ENCODE measurements at places on chromosomes 1 and 21.

DNA sequence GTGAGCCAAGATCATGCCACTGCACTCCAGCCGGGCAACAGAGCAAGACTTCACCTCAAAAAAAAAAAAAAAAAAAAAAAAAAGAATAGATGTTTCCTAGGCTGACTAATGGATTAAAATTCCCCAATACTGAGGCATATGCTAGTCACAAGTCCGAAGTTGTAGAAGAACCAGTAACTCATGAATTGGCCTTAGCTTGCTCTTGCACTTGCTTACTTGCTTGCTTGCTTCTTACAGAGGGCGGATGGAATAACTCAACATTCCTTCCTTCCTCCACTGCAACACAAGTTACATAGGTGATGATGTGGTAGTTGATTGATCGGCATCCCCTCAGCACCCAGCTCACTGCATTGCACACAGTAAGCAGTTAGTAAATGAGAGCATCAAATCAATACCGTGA is 2.8 kb upstream of the TARS2 start:
- no peak for DNase-seq

DNA sequence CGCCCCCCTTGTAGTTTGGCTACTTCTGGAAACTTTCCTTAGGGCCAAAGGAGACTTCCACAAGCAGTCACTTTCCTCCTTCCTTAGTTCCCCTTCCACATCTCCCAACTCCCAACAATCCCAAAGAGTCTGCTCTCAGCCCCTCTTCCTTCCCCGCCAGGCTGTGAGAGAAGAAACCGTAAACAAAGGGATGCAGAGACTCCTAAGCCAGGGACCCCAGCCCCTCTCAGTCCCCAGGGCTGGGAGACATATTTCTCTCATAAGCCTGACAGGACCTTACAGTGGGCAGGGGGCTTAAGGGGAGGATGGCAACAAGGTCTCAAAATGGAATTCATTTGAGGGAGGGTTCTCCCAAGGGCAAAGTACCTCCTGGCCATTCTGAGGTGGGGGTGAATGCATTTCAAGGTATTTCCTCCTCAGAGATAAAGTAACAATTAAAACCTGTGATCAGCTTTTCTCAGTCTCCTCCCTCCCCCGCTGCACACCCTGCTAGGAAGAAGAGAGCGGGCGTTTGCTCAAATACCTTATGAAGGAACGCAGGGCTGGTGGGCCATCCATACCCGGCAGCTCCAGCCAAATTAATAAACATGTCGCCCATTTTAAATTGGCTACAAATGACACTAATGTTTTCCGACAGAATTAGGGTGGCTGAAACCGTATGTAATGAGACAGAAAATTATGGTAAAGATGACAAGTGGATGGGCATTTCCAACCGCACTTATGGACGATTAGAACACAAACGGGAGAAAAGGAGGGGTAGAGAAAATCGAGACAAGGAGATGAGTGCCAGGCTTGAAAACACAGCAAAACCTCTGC is 4.0 kb downstream of the BARHL2 start:
- DNase-seq = no peak

DNA sequence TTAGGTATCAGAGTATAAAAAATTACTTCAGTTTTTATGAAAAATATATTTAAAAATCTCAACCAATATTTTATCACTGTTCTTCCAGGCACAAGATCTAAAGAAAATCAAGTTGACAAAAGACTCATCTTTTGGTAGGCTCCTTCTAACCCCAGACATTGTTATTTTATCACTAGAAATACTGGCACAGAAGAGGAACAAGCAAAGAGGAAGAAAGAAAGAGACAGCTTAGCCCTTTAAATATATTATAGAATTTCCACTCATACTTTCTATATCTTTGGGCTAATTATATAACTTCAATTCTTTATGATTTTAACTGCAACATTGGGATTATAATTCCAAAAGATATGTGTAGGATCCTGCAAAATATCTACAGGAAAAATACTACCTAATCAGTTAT is 32.4 kb downstream of the SPTA1 start:
- DNase-seq = no peak

GRCh38 chr1:116724765-116725375 is 29.4 kb upstream of the CD2 start:
- DNase-seq = peak; percentile 41

DNA sequence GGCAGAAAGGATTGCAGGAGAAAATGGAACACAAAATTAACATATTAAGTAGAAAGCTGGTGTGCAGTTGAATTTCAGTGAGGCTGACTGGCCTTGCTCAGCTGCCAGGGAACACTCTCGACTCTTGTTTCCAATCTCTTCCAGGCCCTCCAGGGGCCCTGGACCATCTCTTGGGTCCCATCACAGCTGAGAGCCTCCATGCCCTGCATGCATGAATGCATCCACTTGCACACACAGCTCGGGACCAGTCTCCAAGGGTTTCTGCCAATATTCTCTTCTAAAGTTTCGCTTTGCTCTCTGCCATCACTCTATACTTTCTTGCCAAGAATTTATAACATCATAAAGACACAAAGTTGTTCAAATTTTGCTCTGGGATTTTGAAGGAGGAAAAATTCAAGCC is 200.3 kb downstream of the DSCAM start:
- no peak for DNase-seq

GRCh38 chr1:99548943-99549605 is 96.8 kb upstream of the PALMD start:
- DNase-seq = no peak

DNA sequence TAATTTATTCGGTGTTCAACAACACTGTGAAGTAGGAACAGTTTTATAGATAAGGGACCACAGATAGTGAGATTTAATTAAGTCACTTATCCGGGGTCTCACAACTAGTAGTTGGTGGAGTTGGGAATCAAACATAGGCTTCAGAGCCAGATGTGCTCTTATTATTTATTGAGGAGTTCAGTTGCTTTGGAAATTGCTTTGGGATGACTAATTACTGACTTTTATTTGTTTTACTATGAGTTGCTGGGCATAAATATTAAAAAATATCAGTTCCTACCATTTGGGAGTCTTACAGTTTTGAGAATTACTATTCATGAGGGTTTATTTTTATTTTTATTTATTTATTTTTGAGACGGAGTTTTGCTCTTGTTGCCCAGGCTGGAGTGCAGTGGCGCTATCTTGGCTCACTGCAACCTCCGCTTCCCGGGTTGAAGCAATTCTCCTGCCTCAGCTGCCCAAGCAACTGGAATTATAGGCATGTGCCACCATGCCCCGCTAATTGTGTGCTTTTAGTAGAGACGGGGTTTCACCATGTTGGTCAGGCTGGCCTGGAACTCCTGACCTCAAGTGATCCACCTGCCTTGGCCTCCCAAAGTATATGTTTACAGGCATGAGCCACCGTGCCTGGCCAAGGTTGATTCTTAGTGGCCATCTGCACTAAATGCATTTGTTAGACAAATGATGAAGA is 27.7 kb downstream of the THRAP3 start:
- DNase-seq = no peak

GRCh38 chr1:206684478-206685333 is at the start of gene MAPKAPK2:
MAPKAPK2 (plus strand) TSS chr1:206684905; CDS start chr1:206685230, 325 bp downstream.
- peak; percentile 87 for DNase-seq

GRCh38 chr1:186994897-186995296 is 166.1 kb downstream of the PLA2G4A start:
- no peak for DNase-seq

- DNase-seq = no peak
Observed at GRCh38 chr1:116544588-116545358, 26.1 kb downstream of the CD58 start.

- no peak for DNase-seq
Observed at GRCh38 chr21:46150073-46150472, 5.3 kb downstream of the FTCD start.

GRCh38 chr1:64842224-64842623 is 97.3 kb downstream of the RAVER2 start:
- DNase-seq = no peak

DNA sequence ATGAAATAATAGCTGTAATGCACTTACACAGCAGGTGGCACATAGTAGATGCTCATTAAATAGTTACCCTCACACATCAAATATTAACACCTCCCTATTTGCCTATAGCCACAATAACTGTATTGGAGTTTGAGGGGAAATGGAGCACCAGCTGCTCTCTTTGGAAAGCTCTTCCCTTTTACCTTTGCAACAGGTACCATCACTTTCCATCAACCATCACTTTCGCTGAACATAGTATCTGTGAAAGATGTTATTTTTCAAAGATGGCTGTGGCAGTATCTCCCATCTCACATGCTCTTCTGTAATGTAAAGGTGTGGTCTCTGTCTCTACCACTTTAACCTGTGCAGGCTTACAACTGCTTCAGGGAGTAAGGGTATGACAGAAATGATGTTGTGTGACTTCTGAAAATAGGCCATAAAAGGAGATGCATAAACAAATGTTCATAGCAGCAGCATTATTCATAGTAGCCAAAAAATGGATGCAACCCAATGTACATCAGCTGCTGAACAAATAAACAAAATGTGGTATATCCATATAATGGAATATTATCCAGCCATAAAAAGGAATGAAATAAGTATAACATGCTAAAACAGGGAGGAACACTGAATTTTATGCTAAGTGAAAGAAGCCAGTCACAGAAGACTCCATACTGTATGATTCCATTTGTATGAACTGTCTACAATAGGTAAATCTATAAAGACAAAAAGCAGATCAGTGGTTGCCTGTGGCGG is 288.3 kb downstream of the AKT3 start:
- DNase-seq = no peak

DNA sequence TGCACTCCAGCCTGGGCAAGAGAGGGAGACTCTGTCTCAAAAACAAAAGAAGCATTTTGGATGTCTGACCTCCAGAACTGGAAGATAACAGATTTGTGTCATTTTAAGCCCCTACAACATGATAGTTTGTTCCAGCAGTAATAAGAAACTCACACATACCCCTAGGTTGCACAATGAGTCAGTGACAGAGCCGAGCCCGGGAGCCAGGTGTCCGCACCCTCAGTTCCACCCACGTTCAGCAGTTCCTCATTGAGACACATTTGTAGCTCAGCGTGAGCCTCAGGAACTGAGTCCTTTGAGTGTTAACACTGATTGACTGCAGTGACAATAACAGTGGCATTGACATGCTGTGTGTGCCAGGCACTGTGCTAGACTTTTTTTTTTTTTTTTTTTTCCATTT is 19.8 kb downstream of the LRRC38 start:
- DNase-seq = peak; percentile 14

- DNase-seq = no peak
Observed at GRCh38 chr1:232178191-232178590, 451.7 kb downstream of the SIPA1L2 start.

DNA sequence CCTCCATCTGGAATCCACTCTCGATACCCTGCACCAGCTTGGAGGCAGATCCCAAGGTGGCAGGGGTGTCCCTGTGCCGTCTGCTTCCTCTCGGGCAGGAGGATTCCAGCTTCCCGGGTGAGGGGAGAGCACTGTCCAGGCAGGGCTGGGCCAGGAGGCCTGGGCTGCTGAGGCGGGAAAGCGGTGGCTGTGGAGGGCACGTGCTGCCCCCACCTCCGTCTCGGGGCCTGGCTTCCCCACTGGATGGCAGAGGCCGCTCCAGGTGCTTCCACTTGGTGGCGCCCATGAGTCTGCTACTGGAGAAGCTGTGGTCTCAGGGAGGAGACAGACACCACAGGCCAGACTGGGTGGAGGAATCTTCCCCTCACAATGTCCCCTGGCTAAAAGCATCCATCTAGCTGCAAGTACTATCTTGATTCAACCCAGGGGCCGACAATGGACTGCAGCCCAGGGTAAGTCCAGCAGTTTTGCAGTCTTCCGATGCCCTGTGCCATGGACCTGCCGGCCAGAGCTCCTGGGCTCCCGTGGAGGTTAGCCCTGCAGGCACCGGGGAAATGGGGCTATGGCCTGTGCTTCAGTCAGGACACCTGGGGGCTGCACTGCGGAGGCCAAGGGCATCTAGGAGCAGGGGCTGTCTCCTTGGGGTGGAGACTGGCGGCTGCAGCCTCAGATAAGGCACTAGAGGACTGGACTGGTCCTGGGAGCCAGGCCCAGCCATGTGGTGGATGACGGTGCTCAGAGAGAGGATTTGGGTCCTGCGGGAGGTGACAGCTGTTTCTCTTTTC is 41.3 kb upstream of the EIF4G3 start:
- DNase-seq = peak; percentile 31

DNA sequence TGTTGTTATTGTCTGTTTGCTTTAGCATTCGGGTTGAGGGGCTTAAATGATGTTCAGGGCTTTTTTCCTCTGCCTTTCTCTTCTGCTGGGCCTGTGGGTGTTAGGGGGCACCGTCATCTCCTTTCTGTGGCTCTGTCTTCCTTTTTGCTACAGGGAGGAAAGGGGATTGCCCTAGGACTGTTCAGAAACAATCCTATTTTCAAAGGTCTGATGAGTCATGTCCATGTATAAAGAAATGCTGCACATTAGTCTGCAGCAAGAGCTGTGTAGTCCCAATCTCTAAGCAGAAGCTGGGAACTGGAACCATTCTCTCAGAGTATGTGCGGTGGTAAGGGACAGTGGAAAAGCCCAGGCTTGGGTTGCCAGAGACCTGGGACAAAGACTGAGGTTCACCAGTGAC is 462.3 kb downstream of the OMA1 start:
- no peak for DNase-seq

- no peak for DNase-seq
Observed at GRCh38 chr1:193769651-193770050, 583.2 kb upstream of the B3GALT2 start.

- DNase-seq = no peak
Observed at GRCh38 chr21:44791246-44791645, 10.4 kb downstream of the UBE2G2 start.

DNA sequence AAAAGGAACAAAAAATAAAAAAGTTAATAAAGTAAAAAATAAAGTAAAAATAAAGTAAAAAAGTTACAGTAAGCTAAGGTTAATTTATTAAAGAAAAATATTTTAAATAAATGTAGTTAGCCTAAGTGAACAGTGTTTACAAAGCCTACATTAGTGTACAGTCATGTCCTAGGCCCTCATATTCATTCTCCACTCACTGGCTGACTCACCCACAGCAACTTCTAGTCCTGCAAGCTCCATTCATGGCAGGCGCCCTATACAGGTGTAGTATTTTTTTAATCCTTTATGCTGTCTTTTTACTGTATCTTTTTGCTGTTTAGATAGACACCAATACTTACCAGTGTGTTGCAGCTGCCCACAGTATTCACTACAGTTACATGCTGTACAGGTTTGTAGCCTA is 12.4 kb downstream of the ADAR start:
- no peak for DNase-seq

All from Ammon's horn (tissue), 1 donor.